COR-L47 (cell line): ENCODE measurements at places on chromosomes 5 and 9.
A peak's percentile ranks its signal among the peaks of the same experiment; 100 is the strongest.

DNA sequence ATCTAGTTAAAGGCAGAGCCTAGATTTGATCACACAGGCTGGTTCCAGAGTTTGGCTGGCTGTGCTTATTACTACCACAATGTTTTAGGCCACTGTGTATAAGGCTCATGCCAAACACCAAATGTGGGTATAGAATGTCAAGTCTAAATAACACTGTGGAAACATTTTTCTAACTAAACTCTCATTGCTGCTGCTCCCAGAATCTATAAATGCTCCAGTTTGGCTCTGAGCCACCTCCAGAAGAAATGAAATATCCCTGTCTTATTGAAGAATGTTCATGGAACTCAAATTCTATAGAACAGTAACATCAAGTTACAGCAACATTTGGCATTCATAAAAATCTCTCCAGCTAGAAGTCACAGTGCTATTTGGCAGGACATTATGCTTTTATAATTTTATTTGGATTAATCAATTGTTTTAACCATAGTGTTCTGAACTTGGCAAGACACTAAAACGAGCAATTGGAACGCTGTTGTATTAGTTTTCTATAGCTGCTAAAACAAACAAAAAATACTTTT lies 178.1 kb upstream of the COX7C start:
- no peak for DNase-seq

GRCh38 chr5:98776066-98776705 lies 2.7 kb downstream of the RGMB start:
- DNase-seq, result no peak

- DNase-seq, result no peak
Measured at GRCh38 chr5:82599692-82600091, 321.5 kb upstream of the RPS23 start.

DNA sequence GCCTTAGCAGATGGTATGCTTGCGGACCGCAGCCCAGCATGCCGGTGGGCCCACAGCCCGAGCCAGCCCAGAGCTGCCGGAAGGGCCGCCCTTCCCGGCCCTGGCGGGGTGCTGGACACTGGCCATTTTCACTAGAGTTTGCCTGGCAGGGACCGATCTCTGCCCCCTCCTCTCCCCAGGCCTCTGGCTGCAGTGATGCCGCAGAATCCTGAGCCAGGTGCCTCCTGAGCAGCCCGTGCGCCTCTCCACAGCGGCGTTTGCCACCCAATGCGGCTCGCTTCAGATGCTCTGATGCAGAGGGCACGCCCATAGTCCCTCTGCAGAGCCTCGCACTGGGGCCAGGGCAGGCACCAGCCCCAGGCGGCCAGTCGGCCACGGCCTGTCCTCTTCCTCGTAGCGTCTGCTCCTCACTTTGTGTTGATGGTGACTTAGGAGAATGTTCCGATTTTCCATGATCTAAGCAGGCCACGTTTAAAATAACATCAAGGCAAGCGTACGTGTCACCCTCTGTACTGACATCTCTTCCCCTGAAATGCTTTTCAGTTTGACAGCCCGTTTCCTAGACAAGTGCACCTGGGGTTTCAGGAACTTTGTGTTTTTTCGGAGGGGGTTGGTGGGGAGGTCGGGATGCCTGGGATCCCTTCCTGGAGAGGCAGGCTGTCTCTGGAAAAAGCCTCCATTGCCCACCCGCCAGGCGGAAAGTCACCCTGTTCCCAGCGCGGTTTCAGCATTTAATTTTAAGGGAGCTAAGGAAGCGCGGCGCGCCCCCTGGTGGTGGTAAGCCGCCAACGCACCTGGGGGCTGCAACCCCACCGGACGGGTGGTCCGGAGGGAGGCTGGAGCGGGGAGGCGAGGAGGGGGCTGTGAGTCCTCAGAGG lies 29.8 kb upstream of the HMCN2 start:
- DNase-seq, result peak; percentile 54

DNA sequence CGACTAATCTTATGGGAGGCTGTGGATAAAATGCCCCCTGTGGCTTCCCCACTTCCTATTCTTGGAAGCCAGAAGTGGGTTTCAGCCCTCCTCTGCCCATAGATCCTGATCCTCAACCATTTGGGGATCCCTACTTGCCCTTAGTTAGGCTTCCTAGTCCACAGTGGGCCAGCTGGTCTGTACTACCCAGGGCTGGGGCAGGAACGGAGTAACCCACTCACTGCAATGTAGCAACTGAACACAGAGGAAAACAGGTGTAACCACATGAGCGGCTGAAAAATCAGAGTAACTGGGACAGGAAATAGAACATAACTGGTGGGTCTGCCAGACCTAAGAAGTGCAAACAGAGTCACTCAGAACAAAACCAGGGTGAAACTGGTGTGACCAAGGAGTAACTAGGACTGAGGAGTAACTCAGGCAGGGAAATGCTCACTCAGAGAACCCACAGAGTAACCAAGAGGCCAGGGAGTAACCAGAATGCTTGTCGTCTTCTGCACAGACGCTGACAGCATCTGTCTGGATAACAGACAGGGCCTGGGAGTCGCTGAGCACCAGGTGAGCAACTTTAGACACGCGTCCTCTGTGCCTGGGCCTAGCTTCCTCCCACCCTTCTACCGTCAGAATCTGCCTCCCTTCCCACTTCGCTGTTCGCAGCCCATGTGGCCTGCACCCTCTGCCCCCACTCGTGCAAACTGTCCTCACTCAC lies 1.0 kb downstream of the AQP3 start:
- no peak for DNase-seq

- no peak for DNase-seq
Measured at GRCh38 chr5:40551496-40552491, 127.9 kb upstream of the PTGER4 start.

DNA sequence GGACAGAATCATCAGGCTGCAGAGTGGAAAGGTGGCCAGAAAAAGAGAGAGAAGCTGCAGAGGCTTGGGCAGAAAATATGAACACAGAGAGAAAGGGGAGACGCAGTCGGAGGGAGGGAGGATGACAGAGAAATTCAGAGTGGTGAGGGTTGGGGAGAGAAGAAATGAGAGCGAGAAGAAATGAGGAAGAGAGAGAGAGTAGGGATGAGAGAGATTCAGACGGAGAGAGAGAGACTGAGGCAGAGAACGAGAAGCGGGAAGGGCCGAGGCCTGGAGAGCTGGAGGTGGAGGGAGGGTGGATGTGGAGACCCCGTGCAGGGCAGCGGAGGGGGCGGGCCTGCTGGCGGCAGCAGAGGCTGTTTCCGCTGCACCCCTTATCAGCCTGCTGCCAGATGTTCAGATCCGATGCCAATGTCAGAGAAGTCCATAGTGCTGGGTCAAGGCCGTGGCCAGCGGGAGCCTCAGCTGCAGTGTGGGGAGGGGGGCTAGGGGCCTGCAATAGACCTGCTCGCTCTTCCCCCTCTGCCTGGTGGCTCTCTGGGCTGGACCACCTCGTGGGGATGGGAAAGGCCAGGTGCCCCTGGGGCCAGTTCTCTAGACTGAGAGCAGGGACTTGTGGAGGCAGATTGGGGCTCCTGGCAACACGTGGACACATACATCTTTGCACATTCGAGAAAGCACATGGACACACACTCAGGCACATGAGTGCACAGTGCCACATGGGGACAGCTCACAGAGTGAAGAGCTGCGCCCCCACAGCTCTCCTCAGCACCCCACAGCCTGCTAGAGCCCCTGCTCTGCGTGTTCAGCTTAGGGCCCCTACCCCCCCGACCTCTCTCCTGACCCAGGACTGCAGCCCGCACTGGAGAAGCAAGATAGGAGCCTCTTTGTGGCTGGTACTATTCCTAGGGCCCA lies 4.9 kb upstream of the NR5A1 start:
- no peak for DNase-seq

DNA sequence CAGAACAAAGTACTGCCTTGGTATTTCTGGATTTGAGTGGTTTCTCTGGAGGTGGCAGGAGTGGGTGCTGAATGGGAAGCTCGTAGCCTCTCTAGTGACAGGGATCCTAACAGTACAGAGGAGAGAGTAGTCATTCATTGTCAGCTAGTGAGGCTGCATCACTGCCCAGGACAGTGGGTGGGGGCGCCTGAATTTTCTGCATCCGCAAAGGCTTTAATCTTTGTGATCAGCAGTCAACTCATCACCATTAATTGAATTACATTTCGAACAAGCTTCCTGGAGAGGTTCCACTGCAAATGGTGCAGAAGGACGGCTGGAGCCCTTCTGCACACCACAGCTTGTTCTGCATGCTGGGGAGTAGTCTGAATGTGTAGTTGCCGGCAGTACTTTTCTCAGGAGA lies 77.5 kb downstream of the HSPA4 start:
- DNase-seq, result no peak

DNA sequence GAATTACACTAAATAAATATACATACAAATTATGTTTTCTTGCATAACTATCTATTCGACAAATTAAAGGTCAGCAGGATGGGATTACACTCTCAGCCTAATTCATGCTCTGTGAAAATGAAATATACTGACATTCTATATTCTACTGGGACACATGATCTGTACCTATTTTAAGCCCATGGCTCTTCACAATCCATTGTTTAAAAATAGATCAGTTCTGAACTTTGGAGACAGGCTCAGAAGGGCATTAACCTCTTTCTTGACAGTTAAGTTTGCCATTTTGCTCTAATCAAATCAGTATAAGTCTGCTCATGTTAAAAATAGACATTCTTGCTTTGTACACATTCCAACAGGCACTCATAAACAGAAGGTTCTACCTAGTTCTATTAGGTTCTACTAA lies 361.2 kb downstream of the HCN1 start:
- DNase-seq, result no peak

DNA sequence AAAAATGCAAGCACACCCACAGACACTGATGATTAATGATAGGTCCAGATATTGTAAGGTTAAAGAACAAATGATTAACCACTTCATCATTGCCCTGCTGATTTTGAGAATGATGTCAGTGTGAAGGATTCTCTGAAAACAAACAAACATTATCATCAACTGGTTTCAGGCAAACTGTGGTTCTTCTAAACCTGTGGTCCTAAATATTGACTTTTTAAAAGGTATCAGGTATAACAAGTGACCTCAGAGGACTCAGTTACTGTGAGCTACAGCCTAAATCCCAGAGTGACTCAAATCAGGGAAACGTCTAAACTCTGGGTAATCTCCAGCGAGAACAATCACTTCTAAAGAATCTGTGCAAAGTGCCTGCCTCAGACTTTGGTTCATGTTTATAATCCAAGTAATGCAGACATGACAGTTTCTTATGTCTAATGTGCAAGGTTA lies 172.3 kb upstream of the CDH6 start:
- DNase-seq, result no peak

GRCh38 chr9:80690349-80690939 lies 998.9 kb downstream of the TLE1 start:
- no peak for DNase-seq

DNA sequence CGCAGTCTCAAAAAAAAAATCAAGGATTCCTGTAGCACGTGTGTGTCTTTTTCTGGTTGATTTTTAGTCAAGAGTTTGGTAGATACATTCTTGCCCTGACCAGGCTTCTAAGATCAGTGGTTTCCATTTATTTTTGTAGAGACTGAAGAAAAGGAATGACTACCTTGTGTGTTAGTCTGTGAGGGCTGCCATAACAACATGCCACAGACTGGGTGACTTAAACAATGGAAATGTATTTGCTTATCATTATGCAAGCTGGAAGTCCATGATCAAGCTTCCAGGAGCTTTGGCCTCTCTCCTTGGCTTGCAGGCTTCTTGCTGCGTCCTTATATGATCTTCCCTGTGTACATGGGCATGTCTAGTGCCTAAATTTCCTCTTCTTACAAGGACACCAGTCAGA lies 127.0 kb downstream of the CCDC192 start:
- no peak for DNase-seq

DNA sequence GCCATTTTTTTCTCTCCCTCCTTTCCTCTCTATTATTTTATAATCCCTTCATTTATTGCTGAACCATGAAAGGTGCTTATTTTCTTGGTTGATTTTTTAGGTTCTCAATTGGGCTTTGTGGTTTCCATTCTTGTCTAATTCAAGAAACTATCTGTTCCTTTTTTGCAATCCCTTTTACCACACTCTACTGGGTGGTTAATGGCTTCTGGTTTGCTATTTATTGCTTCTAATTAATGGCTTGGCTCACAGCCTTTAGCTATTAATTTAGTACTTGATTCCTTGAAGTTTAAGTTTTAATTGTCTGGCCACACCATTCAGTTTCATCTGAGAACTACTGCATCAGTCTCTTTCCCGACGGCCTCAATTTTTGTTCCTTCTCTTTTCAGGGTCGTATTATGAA lies 5.6 kb downstream of the FRRS1L start:
- DNase-seq, result no peak

- DNase-seq, result no peak
Measured at GRCh38 chr5:126878085-126878484, 101.1 kb downstream of the LMNB1 start.

GRCh38 chr5:14443671-14444093 lies 137.9 kb upstream of the OTULINL start:
- no peak for DNase-seq

DNA sequence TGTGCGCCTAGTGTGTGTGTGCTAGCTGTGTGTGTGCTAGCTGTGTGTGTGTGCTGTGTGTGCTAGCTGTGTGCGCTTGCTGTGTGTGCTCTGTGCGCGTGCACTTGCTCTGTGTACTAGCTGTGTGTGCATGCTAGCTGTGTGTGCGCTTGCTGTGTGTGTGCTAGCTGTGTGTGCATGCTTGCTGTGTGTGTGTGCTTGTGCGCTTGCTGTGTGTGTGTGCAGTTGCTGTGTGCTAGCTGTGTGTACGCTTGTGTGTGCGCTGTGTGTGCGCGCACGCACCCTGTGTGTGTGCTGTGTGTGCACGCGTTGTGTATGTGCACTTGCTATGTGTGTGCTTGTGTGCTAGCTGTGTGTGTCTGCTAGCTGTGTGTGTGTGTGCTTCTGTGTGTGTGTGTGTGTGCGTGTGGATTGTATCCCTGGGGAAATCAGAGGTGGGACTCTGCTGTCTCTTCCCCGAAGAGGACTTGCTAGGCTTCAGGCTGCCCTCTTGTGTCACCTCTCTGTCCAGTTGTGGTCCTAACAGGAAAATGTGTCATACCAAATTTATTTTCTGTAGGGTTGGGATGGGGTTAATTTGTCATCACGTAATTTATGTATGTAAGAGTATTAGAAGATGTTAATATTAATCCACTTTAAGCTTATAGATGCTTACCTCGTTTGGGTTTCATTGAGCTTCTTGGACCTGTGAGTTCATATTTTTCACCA lies 38.9 kb downstream of the TPPP start:
- no peak for DNase-seq

DNA sequence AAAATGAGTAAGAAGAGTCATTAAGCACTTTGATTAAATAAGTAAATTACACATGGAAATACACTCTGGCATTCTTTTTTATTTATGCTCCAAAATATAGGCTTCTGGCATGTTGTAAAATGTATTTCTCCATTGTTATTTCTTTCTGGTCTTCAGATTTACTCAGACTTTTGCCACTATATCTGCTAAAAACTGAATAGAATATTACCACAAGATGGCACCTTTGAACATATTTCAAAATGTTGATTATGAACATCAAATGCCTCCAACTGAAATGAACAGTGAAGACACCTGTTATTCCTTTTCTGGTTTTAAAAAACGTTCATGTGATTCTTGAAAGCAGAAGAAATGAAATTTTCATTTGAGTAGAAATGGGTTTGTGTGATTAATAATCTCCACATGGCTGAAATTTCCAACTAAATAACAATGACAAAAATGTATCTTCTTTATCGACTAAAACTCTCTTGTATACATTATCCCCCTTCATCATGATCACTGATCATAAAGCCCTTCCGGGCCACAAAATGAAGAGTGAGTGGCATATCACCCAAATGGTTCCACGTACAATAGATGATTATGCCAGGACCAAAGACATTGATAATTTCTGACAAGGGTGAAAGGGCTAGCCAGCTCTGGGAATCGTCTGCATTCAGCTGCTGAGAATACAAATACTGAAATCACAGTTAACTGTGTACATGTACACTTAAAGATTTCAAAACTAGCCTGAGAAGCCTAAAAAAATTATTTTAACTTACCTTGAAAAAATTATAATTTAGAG lies 23.8 kb downstream of the TYRP1 start:
- DNase-seq, result peak; percentile 20

GRCh38 chr5:51188001-51188591 lies 195.2 kb upstream of the ISL1 start:
- DNase-seq, result no peak
